NCI-H2171 treated with DMSO at 0.1 percent for 48 hours (cell line): ENCODE measurements at places on chromosomes 16 and 17.
A peak's percentile ranks its signal among the peaks of the same experiment; 100 is the strongest.

DNA sequence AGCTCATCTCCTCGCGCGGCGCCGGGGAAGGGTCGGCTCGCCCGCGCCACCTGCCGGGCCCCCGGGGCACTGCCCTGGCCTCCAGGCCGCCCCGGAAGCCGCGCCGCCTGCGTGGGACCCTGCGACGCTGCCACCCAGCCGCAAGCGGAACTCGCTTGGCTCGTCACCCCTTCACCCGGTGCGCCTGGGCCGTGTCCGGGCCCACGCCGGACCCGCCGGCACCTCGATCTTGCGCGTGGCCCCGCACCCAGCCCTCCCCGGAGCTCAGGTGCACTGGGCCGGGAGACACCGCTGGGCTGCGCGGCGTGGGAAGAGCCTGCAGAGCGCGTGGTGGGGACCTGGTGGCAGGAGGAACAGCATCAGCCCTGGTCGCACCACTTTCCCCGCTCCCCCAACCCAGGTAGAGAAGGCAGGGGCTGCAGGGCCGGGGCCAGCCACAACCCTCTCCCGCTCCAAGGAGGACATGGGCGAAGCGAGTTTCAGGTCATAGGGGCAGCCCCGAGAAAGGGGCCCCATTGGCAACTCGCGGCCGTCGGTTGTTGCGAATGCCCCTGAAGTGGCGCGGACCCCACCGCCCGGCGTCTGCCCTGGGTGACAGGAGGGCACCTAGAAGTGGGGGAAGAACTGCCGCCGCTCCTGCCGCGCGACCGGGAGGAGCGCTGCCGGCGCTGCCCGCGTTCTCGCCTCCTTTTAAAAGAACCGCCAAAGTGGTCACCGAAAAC lies 363 bp upstream of the MIF4GD start:
- peak; percentile 74 for DNase-seq

- DNase-seq: no peak
Measured at GRCh38 chr16:47888142-47888541, 267.7 kb downstream of the ABCC12 start.

DNA sequence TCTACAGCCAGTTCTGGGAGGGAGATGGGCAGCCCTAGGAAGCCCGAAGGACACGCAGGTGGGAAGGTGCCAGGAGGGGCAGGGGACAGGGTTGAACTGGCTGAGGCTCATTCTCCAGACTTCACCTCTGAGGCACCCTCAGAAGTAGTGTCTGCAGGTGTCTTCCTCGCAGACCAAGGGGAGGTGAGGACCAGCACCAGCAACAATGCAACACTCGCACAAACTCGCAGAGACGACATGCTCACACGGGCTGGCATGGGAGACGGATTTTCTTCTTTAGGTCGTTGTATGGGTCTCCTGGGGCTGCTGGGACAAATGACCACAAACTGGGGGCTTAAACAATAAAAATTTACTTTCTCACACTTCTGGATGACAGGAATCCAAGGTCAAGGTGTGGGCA lies 132.2 kb upstream of the FOXF1 start:
- no peak for DNase-seq

- DNase-seq: no peak
Measured at GRCh38 chr16:52993179-52993578, 59.5 kb downstream of the CHD9NB start.

- no peak for DNase-seq
Measured at GRCh38 chr17:40568074-40568836, 3.0 kb upstream of the CCR7 start.

DNA sequence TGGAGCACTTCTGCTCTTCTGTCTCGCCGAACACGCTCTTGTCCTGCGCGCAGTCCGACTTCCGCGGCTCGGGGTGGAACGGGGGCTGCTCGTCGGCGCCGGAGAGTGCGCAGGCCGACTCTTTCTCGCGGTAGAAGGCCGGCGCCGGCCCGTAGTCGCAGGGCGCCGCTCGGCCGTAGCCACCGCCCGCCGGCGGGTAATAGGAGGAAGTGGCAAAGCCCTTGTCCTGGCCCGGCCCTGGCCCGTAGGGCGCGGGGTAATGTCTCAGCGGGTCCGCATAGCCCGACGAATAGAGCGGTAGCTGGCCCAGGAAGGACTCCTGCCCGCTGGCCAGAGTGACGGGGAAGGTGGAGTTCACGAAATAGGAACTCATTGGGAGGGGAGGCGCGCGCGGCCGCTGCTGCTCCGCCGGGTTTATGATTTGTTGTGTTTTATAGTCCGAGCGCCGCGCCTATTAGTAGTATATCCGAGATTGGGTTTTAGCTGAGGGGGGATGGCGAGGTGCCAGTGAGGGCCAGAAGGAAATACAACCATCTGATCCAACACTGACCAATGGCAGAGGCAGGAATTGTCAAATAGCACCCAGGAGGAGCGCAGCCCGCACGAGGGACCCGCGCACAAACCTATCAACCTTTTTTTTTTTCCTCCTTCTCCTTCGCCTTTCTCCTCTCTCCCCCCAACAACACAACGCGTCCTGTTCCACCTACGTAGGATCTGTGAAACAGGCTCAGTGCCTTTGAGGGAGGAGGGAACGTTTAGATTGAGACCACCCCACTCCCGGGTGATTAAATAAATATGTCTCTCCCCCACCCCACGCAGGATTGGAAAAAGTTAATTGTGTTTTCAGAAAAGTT lies 4.4 kb upstream of the HOXB5 start:
- DNase-seq: no peak

DNA sequence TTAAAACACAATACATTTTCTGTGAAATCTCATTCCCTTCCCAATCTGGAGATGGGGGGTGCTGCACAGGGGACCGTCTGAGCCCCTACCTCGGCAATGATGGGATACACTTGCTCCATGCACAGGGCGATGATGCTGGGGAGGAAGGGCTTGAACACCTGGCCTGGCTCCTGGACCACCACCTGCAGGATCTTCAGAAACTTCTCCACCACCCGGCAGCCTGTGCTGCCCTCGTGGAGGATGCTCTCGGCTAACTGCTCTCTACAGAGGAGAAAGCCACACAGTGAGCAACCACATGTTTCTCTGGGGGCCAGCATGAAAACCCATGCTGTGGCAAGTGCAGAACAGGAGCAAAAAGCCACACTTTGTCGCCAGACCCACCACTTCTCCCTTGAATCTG lies 42.4 kb upstream of the GSG1L start:
- DNase-seq: no peak

DNA sequence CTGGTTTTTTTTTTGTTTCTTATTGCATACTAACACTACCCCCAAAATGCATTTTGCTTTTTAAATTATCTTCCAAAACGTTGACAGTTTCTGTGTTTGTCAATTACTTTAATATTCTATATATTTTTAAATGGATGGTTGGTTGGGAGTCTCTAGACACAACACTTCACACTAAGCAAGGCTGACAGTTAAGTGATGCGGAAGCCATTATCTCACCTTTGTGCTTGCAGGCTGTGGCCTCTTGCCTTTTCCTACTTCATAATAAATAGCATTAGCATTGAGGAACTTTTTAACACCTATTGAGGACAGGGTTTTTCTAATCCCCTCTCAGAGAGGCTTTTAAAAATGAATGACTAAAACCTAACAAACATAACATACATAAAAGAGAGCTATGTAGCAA lies 280.8 kb upstream of the TBX2 start:
- DNase-seq: peak; percentile 21

DNA sequence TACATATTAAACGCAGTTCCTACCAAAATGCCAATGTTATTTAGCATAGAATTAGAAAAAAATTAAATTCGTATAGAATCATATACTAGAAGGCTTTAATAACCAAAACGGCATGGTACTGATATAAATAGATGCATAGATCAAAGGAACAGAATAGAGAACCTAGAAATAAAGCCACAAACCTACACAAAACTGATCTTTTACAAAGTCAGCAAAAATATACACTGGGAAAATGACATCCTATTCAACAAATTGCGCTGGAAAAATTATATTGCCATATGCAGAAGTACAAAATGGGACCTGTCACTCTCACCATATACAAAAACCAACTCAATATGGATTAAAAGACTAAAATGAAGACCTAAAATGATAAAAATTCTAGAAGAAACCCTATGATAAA lies 1882.6 kb downstream of the TP53TG3F start:
- no peak for DNase-seq

GRCh38 chr17:6160911-6161855 lies 91.0 kb downstream of the WSCD1 start:
- peak; percentile 82 for DNase-seq

GRCh38 chr16:17408296-17408695 lies 62.5 kb downstream of the XYLT1 start:
- DNase-seq: no peak

DNA sequence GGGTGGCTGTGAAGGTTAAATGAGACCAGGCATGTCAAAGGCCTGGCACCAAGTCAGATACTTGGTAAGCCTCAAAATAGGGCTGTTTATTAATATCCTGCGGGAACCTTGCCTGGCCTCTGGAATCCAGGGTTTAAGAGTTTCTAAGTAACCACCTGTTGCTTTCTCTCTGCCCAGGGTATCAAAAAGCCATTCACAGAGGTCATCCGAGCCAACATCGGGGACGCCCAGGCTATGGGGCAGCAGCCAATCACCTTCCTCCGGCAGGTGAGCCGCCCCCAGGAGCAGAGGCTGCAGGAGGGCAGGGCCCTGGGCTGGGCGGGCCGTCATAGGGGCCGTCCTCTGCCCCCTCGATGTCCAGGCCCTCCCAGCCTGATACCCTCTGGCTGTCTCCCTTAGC lies 13.3 kb downstream of the GPT2 start:
- DNase-seq: no peak

DNA sequence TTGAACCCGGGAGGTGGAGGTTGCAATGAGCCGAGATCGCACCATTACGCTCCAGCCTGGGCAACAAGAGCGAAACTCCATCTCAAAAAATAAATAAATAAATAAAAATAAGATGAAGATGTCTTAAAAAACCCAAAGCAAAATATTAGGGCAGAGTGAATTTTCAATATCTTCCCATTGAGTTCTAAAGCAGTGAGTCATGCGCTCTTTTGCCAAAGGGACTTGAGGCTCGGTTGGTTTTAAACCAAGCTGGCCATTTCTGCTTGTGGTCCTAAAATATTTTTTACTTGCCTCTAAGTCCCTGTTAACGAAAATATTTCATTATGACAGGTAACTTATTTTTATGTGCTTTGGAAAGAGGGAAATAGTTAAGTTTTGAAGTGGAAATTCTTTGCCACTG lies 4.7 kb downstream of the PAFAH1B1 start:
- no peak for DNase-seq

DNA sequence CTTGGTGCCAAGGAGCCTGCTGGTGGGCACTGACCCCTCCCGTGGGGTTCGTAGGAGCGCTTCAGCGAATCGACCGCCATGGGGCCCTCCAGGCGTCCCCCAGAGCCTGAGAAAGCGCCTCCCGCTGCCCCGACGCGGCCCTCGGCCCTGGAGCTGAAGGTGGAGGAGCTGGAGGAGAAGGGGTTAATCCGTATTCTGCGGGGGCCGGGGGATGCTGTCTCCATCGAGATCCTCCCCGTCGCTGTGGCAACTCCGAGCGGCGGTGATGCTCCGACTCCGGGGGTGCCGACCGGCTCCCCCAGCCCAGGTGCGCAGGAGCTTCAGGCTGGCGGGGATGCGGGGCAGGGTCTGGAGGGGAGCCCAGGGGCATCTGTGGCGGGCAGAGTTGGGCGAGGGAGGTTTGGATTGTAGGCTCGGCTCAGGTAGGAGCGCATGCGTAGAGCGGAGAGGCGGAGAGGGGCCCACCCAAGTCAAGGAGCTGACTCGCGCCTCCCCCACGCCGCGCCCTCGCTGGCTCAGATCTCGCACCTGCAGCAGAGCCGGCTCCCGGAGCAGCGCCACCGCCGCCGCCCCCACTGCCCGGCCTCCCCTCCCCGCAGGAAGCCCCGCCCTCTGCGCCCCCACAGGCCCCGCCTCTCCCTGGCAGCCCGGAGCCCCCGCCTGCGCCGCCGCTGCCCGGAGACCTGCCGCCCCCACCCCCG lies 19.8 kb downstream of the FMNL1 start:
- DNase-seq: peak; percentile 70

DNA sequence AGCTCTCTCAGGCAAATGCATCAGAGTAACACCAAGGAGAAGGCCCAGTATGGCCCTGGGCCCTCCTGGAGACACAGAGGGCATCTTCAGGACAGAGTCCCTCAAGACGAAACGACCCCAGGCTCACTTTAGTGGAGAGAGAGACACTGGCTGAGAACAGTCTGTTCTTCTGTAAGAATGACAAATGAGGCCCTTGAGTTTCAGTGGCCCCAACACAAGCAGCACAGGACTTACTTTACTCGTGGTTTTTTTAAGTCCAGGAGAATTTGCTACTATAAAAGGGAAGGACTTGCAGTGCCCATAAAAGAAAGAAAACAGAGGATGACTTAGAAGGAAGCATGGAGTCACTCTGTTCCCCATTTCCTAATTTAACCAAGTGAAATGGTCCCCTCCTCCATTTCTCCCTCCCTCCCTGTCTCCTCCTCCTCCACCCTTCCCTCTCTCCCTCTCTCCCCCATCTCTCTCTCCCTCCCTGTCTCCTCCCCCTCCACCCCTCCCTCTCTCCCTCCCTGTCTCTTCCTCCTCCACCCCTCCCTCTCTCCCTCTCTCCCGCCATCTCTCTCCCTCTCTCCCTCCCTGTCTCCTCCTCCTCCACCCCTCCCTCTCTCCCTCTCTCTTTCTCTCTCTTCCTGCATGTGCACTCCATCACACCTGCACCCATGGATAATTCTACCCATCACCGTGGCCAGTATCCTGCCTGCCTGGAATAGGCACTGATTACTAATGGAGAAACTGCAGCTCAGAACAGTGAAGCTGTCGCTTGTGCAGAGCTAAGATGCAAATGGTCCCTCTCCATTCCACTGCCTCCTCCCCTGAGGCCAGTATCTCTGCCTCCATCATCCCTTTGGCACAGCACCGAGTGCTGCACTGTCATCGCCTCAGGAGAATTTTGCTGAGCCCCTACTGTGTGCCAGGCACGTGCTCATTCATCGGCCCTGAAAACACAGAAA lies 47.3 kb upstream of the RBFOX3 start:
- no peak for DNase-seq

- DNase-seq: peak; percentile 65
Measured at GRCh38 chr16:66605979-66606751, 1.7 kb downstream of the CMTM3 start.

DNA sequence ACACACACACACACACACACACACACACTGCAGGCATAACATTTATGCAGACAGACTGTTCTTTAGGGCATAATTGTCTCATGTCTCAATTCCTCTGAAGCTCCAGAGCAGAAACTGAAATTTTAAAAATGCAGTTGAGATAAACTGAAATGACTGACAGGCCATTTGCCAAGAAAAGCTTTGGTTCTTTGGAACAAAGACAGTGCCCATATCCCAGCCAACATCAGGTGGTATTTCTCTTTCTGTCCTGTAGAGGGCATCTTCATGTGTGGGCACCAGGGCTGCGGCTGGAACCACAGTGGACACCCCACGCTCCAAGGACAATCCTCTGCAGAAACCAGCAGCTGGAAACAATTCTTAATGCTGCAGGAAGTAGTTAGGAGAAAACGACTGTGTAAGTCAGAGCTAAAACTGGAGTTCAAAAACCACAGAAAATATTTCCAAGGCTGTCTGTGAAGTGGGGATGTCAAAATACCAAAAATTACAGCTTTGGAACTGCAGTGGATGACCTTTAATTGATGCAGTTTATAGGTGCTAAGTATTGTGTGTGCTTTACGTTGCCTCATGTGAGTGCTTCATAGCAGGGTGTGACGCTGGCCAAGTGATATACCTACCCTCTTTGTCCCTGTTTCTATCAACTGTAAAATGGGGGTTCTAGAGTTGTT lies 10.6 kb upstream of the MEFV start:
- DNase-seq: peak; percentile 5
